ENCODE measurements at places on chromosomes 7 and 10.

GRCh38 chr10:75096749-75097148, 14.7 kb upstream of the SAMD8 start:
- DNase-seq: no peak

GRCh38 chr7:78017591-78018100, 219.1 kb downstream of the PHTF2 start:
- no peak for DNase-seq

- no peak for DNase-seq
These were observed 7.7 kb upstream of the TMEM26 start for GRCh38 chr10:61460835-61461234.

DNA sequence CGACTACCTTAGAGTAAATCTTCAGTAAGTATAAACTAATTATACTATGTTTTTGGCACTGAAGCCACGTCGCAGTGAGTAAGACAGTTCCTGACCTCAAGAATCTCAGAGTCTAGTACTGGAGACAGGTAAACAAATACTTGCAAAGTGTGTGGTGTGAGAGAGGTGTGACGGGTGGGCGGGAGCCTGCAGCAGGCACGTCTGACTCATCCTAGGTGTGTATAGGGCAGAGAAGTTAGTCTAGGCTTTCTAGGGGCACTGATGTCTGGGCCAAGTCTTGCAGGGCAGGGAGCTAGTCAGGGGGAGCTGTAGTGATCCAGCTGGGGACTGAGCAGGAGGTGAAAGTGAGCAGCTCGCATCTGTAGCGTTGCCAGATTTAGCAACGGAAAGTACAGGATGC, 35.9 kb upstream of the SFTPD start:
- no peak for DNase-seq

DNA sequence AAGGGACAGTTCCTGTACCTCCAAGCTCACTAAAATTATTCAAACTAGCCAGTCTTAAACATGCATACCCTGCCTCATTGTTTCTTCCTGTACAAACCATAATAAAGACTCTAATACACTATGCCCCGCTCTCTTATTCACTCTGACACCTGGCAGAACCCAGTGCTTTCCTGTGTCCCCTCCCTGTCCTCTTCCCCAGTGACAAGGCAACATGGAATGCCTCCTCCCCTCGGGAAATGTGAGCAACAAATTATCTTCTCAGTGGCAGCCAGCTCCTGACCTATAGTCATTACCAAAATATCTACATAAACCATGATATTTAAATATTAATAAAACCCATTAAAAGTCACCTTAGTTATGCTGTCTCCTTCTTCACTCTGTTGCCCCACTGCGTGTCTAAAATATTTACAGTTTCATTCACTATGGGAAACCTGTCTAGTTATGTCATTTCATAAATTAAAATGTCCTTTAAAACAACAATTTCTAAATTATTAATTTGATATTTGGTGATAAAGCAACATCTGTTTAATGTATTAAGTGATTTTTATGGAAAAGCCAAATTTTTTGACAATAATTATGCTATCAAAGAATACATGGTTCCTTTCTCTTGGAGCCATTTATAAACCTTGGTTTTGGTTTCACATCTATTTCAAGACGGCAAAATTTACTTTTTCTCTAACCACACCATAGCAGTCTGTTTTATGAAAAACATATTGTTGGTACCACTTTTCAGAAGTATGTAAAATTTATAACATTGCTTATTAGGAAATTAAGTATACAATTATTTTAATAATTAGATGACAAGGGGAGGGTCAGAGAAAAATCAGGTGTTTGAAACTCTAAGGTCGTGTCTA, 1355.2 kb downstream of the XPNPEP1 start:
- DNase-seq: no peak

DNA sequence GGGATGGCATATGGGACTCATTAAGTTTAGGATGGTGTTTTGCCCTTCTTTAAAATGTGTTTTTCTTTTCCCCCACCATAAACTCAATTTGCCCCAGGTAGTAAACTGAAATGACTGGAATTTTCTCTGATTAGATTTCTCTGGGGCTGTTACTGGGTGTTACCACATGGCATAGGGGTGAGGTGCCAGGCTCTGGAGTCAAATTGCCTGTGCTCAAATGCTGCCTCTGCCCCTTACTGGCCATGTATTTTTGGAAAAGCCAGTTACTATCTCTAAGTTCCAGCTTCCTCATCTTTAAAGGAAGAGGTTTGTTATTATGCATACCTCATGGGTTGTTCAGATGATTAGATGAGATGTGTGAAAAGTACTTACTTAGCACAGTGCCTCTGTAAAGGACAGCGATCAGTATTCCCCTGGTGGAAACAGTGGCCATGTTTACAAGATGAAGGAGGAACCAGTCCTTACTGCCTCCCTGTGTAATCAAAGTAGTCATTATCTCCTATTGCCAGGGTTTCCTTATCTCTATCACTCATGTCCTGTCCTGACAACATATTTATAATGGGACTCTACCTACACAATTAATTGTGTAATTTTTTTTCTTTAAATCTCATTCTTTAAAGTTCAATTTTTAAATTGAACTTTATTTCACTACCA, 352.0 kb downstream of the KCNMA1 start:
- DNase-seq: no peak

DNA sequence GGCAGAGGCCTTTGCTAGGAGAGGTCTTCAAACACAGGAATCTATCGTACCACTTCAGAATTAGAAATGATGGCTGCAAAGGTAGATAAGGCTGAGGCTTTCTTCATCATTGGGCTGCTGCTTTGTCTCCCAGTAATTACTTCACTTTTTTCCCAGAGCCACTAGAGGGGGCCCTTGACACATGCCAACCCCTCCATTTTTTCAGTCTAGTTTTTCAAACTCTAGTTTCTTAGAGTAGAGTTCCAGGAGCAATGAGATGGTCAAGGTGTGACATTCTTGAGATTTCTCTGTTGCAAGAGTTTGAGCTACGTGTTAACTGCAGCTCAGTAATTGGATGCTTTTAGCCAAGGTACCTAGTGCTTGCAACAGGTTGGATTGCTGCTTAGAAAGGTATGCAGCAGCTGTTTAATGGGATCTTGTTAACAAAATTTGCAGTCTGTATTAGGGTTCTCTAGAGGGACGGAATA, 33.8 kb upstream of the RBM20 start:
- DNase-seq: peak; percentile 12

- no peak for DNase-seq
These were observed 5.8 kb upstream of the MINDY4 start for GRCh38 chr7:30765408-30765807.

DNA sequence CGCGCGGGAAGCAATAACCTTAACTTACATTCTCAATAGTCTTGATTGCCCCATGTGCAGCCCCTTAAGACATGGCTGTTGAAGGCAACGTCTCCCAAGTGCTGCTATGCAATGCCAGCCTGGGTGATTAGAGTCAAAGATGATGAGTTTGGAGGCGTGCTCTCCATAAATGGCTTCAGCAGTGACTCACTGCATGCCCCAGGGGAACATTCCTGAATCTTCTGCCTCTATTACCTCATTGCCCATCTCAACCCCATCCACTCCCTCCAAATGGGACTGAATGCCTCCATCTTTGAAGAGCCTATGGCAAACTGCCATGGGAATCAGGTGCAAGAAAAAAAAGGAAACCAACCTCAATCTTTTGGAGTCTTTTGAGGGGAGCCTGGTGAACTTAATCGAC, 282.8 kb downstream of the SNX10 start:
- DNase-seq: no peak

Data from CD4-positive, alpha-beta T cell treated with Interferon gamma for 1 hour (primary cell).